ENCODE measurements at places on chromosomes 16 and 17.

GRCh38 chr16:50496990-50497389 lies 51.2 kb upstream of the NKD1 start:
- no peak for DNase-seq

DNA sequence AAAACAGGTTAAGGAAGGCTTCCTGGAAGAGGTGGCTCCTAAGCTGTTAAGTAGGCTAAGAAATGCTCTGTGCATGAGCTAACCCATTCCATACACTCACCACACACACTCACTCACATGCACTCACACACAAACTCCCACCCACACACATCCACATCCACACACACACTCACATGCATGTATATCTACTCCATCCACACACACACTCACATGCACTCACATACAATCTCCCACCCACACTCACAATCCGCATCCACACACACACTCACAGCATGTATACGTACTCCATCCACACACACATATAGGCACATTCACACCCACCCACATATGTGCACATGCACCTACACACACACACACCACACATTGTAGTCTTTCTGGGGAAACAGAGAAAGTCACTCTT lies 89.3 kb upstream of the HNF1B start:
- DNase-seq: no peak

DNA sequence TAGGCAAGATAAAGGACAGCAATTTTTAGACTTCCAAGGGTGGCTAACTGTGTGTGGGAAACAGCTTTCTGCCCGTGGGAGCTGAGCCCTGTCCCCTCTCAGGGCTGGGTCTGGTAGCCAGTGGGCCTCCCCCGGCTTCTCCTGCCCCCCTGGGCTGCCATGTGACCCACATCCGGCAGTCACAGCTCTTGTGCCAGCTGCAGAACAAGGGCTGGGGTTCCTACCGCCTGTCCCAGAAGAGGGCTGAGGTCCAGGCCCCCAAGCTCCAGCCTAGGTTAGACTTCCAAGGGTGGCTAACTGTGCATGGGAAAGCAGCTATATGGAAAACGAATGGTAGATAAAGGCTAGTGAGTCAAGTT lies 6.1 kb downstream of the GAST start:
- DNase-seq: no peak

- no peak for DNase-seq
These were observed 16.0 kb downstream of the DCUN1D3 start for GRCh38 chr16:20884240-20884556.

DNA sequence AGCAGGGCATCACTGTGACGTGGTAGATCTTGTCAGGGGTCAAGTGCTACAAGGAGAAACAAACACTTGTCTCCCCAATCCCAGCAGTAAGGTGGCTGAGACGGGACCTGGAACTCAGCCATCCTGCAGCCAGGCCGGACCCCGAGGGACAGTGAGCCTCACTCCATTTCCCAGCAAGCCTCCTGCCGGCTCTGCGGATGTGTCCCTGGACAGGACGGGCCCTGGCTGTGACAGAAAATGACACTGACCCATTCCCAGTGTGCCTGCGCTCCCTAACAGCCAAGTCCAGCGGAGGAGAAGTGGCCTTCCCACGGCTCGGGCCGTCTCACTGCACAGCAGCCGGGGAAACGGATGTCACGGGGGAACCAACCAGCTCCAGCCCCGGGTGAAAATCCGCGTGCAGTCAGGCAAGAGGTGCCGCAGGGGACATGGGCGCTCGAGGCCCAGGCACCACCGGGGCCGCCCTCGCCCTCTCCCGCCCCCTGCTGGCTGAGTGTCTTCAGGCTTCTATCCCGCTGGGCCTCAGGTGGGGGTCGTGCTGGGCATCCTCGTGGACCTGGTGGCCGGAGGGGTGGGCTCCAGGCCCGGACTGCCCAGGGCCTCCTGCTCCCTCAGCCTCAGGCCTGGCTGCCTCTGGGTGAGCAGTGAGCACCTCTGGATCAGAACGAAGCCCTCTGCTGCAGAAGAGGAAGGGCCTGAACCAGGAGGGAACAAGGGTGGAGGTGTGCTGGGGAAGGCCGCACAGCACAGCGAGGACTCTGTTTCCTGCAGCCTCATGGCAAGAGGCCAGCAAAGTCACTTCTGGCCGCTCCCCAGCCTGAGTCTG lies 6.7 kb downstream of the HAGHL start:
- no peak for DNase-seq
